ENCODE measurements at places on chromosomes 2 and 18. TPM values are rescaled to one million over a fixed set of nuclear protein-coding genes. Genes with fewer than 3 reads are reported as not detected.

TTC39C gene
- 10.9 TPM for polyA plus RNA-seq

SERPINB13 gene
- polyA plus RNA-seq = not detected

CD8B2 gene
- 0.23 TPM for polyA plus RNA-seq

ANKRD23 gene
- 5.0 TPM for polyA plus RNA-seq

PLCL1 gene
- polyA plus RNA-seq = 16.8 TPM

FEV gene
- not detected for polyA plus RNA-seq

DNA sequence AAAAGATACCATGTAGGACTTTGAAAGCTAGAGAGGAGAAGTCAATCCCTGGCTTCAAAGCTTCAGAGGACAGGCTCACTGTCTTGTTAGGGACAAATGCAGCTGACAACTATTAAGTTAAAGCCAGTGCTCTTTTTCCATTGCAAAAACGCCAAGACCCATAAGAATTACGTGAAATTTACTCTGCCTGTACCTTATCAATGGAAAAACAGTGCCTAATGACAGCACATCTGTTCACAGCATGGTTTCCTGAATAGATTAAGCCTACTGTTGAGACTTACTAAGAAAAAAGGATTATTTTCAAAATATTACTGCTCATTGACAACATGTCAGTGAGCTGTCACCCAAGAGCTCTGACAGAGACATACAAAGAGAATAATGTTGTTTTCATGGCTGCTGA is 52.9 kb downstream of the ANKRD12 start:
- no peak for DNase-seq

GRCh38 chr2:237556773-237557632 is 9.4 kb upstream of the PRLH start:
- no peak for DNase-seq

DNA sequence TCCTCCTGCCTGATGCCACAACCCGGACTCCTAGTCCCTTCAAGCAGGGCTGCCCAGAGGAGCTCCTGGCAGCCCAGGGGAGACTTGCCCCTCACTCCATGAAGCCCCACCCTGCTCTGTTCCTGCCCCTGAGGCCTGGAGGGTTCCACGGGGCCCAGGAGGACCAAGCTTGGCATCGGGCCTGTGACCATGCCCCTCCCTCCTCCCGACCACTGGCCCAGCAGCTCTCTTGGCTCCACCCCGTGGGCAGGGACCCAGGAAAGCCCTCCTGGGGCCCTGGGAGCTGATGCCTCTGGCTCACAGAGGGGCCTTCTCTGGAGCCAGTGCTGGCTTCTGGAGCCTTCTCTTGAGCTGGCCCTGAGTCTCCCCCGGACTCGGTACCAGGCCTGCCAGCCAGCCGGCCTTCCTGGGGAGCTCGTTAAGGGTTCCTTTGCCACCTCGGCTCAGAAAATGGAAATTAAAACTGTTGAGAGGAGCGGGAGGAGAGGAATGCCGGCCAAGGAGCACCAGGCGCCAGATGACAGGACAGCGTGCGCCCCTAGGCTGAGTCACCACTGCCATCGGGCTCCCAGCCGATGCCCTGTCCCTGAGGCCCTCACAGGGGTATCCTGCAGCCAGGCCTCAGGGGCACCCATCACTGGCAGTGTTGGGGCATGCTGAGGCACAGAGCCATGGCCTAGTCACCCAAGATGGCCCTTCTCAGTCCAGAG is 40.6 kb upstream of the SNED1 start:
- DNase-seq = no peak

DNA sequence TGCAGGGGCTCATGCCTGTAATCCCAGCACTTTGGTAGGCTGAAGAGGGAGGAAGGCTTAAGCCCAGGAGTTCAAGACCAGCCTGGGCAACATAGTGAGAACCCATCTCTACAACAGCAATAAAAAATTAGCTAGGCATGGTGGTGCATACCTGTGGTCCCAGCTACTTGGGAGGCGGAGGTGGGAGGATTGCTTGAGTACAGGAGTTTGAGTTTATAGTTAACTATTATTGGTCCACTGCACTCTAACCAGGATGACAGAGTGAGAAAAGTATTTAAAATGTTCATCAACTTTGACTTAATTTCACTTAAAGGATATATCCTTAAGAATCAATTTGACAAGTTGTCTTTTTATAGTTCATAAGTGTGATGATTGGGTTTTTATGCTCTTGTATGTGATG is 14.3 kb upstream of the GPD2 start:
- DNase-seq = no peak

DNA sequence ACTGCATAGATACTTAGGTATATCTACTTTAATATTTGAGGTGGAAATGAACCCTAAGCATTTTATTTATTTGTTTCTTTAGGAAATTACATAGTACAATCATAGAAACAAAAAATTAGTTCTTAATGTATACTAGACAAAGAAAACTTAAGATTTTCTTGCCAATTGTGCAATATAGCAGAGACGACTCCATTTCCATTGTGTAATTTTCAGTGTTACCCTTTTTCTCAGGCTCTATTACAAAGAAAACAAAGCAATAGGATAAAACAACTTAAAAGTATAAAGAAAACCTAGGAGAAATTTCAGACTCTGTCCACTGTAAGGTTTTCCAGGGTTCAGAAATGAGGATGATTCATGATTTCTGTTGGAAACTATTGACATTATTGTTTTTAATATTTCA is 89.0 kb upstream of the SERTAD2 start:
- no peak for DNase-seq

GRCh38 chr2:95393901-95394300 is 8.6 kb upstream of the FAHD2A start:
- no peak for DNase-seq

DNA sequence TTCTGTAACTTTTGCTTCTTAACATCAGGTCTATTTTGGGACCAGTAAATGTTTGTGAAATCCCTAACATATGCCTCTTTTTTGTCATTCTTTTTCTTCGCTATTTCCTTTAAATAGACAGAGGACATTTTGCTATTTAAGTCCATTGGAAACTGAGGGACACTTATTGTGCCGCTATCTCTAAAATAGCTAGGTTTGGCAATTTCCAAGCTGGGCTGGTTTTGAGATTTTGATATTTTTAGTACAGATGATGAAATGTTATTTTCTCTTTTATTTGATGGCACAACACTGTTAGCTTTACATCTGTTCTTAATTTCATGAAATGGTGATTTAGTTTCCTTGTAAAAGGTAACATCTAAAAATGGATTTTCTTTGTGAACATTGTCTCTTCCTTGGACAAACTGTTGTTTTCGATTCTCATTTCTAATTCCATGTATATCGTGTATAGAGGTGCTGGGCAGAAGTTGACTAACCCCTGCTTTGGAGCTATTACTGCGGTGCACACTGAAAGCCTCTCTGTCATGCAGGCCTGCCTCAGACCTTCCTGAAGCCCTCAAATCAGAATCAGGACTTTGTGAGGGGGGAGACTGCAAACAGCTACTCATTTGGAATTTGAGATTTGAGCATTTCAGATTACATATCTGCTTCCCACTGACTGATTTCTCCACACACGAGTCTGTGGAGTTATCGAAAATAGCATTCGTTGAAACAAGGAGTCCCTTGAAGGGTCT is 594 bp downstream of the RAD51AP2 start:
- peak; percentile 8 for DNase-seq

DNA sequence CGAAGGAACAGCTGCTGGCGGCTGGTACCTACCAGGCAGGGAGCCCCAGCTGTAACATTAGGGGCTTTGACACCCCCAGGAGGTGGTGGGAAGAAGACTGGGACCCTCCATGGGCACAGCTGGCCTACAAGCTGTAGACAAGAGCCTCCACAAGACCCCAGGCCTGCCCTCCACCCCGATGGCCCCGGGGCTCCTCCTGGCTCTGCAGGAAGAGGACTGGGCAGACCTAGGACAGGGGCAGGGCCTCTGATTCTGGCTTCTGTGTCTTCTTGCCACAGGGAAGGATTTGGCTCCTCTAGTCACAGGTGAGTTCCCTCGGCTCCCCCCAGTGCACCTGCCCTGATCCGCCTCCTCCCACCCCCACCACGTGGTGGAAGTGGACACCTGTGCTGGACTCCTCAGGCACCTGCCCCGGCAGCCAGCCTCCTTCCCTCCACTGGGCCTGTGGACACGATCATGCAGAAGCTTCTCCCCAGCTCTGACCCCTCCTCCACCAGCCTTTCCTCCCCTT is 53.4 kb upstream of the ODC1 start:
- no peak for DNase-seq

DNA sequence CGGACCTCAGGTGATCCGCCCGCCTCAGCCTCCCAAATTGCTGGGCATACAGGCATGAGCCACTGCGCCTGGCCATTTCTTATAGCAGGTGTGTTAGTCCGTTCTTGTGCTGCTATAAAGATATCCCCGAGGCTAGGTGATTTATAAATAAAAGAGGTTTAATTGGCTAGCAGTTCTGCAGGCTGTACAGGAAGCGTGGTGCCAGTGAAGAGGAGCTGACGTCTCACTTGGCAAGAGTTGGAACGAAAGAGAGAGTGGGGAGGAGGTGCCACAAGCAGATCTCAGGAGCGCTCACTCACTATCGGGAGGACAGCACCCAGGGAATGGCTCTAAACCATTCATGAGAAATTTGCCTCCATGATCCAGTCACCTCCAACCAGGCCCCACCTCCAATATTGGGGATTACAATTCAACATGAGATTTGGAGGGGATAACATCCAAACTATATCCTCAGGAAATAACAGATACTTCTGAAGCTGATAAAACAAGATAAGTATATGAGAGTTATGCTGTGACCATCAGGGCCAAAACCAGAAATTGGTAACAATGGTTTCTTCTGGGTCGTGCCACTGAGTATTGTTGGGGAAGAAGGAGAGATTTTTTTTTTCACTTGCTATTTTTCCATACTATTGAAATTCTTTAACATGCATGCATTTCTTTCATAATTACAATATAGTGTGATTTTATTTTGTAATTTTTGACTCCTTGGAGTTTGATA is 7.4 kb upstream of the RMC1 start:
- DNase-seq = no peak

GRCh38 chr2:11022064-11022463 is 110.3 kb downstream of the KCNF1 start:
- DNase-seq = no peak

DNA sequence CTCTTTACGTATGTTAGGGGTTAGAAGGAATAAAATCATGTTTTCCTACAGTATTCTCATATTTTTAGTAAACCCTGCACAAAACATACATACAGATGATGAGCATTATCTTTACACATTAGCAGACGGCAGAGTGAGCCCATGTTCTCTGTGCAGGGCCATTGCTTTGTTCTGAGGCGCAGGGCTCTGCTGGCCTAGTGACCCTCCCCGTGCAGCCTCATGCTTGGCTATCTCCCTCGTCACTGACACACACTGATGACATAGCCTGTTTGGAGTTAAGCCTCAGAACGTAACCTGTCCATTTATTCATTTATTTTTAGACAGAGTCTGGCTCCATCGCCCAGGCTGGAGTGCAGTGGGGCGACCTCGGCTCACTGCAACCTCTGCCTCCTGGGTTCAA is 115.9 kb upstream of the FOSL2 start:
- no peak for DNase-seq

- no peak for DNase-seq
Measured at GRCh38 chr2:71939588-71940535, 207.8 kb downstream of the CYP26B1 start.

- DNase-seq = no peak
Measured at GRCh38 chr18:39007031-39007902, 1441.7 kb upstream of the CELF4 start.

DNA sequence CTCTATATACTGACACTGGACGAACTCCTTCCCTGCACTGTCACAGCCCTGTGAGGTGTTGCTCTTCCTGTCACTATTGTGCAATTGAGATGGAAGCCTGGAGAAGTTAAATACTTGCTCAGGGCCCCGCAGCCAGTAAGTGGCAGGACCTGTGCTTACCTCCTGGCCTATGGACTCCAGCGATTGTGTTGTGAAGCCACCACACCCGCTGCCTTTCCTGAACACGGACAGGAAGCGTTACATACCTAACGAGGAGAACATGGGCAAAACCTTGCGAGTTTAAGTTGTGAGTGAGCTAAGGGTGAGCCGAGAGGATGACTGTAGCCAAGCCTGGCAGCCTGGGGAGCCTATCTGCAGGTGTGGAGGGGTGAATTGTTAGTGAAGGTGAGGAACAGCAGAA is 26.1 kb downstream of the RAB31 start:
- DNase-seq = no peak

DNA sequence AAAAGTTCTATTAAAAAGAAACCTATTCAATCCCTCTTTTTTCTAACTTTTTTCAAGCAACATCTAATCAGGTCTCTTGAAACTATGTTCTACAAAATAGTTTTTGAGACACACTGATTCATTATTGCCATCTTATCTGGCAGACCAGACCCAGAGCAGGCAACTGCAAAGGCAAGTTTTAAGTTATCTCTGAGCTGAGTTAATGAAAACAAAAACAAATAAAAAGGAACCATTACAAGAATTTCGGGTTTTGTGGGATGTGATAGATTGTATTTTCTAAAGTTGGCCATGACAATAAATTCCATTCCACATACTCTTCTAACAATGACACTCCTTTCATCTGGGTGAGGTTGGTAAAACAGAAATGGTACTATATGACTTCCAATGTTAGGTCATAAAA is 15.2 kb upstream of the TWSG1 start:
- no peak for DNase-seq

DNA sequence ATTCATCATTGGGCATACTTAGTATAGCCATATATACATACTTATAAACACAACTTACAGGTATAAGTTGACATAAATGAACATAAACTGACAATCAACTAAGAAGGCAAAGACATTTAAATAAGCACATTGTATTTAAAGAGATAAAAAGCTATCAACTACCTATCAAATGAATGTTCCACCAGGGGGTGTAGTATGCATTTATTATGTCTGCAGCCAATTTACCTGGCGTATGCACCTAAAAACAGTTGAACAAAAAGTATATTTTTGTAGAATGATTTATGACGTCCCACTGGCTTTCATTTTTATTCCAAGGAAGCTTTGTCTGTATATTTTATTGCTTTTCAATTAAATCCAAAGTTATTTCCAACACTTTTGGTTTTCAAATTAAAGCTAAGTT is 323.5 kb downstream of the AFF3 start:
- no peak for DNase-seq

DNA sequence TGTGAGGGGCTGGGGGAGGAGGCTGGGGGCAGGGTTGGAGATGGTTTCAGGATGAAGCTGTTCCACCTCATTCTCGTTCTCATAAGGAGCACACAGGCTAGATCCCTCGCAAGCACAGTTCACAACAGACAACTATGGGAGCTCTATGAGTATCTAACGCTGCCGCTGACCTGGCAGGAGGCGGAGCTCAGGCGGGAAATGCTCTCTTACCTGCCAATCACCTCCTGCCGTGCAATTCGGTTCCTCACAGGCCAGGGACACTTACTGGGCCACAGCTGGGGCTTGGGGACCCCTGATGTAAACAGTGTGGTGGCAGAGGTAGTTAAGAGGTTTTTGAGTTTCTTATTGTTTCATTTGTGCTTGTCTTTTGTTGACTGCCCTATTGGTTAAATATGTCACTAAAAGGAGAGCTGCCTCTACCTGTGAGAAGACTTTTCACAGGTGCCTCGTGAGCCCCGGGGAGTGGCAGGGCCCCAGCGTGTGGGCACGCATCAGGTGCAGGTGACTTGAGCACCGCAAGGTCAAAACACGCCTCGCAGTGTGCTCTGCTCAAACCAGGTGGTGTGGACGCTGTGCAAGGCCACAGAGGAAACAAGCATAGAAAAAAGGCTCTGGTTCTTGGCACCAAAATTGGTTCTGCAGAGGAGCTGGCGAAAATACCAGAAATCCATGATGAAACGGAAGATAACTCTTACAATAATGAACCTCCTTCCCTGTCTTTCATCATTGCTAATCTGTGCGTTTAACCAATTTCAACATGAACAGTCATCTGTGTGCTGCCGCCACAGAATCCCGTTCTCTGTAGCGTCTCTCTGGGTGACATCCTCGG is 10.2 kb downstream of the MLPH start:
- no peak for DNase-seq

Data from left kidney (tissue), 8 donors.